ENCODE measurements at places on chromosomes 2 and 18.

DNA sequence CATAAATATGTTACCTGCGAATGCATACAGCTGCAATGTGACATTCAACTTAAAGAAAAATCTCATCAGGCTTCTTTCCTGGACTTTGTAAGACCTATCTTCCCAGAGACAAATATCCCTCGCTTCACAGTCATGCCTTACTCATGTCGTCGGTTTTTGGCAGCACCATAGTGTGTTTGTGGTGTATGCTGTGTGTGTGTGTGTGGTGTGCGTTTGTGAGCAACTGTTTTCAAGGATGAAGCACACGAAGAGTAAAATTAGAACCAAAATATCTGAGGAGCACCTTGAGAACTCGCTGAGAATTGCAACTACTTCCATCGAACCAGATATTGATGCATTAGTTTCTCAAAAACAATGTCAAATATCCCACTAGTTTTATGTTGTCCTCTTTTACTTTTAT, 56.9 kb downstream of the ASB1 start:
- no peak for DNase-seq

- no peak for DNase-seq
Observed at GRCh38 chr2:147499785-147500184, 345.0 kb upstream of the ACVR2A start.

DNA sequence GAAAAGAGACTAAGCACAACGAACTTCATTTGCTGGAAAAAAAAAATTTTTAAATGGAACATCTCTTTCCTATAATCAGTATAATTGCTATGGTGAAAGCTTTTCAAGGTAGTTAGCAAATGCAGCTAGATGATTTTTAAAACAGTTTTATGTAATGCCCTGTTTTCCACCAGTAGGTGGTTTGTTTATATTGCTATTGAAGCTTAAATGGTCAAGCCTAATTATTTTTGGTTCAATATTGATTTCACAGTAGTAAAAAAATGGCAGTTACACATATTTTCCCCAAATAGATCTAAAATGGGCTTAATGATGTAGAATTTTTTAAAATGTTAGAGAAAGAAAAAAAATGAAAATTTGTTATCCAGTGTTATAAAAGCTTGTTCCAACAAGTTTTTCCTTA, 70.2 kb downstream of the CDH19 start:
- no peak for DNase-seq

DNA sequence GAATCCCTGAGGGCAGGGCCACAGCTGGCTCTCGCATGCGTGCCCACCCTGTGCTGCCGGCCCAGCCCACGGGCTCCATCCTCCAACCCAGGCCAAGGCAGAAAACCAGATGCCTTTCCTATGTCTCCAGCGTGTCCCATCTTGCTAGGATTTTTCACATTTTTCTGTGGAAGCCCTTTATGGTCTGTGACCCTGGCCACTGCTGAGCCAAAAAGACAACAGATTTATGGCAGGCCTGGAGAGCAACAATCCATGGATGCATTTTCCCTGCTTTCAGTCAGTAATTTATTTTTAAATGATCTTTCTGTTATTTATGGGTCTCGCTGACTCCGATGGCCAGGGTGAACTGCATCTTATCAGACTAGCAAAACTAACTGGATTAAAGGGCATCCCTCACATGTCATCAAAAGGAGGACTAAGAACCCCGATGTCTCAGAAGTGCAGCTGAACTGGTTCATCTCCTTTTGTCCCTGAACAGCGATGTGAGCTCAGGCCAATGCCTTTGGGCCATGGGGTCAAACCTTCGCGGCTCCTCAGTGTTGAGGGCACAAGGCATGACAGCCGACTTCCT, 346.0 kb downstream of the CYRIA start:
- DNase-seq: no peak

DNA sequence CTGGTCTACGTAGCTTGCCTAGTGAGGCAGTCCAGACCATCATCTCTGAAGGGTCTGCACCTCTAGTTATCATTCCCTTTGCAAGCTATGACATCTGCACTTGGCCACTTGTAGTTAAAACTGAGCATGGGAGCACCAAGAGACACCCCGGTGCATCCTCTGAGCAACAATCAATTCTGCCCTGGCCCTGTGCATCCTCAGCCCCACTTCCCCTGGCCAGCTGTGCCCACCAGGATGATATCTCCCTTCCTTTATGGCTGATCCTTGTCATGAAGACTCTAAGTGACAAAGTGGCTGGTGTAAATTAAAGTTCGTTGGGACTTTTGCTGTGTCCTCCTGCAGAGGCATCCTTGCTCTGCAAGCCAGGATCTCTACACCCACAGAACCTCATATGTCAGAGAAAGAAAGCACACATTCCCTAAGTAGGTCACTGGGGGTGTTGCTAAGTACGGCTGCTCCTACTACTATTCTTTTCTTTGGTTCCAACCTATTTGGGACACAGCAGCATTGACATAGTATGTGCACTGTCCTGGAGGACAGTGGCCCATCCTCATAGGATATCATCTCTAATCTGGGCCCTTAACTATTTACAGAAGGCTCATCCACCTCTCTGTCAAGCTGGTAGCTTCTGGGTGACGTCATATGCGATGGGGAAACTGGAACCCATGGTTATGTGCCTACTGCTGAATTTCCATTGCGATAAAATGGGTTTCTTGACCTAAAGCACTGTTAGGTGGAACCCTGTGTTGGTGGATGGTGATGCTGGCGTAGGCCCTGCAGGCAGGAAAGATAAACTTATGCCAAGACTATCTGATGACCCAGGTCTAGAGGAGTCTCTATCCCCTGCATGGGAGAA, 384.3 kb upstream of the ID2 start:
- no peak for DNase-seq

DNA sequence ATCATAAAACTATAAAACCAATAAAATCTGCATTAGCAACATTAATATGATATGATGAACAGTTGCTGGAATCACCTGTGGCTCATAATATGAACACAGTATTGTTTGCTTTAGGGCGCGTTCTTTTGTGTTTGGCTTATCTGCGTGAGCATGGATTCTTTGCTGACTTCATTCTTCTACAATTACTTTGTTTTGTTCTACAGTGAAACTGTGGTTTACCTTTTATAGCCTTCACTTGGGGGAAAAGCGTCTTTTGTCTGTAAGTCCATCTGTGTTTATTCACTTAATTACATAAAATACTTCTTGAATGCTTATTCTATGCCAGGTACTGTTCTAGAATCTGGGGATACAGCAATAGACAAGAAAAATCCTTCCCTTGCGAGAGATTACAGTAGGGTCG, 74.0 kb upstream of the SEC11C start:
- no peak for DNase-seq

GRCh38 chr18:79936641-79937040, 14.8 kb downstream of the SLC66A2 start:
- no peak for DNase-seq

DNA sequence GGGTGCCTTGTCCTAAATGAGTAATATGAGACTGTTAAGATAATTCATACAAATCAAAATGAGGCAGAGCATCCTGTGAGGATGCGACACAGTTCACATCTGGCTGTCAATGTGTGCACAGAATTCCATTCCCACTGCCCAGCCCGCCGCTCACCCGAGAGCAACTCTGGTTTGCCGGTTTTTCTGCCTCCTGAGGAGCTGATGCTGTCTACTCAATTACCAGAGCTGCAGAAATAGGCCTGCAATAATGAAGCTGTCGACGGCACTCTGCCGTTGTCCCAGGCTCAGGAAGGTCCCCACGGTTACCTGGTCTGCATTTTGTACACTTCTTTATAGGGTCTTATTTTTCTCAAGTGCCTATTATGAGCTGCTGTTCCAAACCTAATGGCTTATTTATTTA, 55.7 kb upstream of the LYPD1 start:
- DNase-seq: no peak

GRCh38 chr18:75248426-75249174, 38.0 kb downstream of the TSHZ1 start:
- no peak for DNase-seq

DNA sequence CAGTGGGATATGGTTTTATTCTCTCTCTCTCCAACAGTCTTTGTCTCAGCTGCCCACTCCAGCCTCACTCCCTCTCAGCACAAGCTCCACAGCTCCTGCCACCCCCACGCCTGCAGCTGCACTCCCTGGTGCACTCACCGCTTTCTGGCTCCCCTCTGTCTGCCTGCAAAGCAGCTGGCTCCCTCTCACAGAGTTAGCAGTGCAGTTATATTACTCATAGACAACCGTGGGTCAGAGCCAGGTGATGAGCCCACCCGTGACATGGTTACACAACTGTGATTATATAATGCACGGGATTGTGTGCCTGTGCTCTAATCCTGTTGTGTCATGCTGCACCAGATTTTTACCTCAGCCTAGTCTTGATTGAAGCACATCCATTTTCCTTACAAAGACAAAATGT, 276.9 kb upstream of the CHAC2 start:
- DNase-seq: peak; percentile 27

GRCh38 chr2:2689306-2689705, 358.2 kb upstream of the MYT1L start:
- DNase-seq: no peak

- no peak for DNase-seq
Observed at GRCh38 chr18:57431467-57432080, 3.6 kb upstream of the ONECUT2 start.

DNA sequence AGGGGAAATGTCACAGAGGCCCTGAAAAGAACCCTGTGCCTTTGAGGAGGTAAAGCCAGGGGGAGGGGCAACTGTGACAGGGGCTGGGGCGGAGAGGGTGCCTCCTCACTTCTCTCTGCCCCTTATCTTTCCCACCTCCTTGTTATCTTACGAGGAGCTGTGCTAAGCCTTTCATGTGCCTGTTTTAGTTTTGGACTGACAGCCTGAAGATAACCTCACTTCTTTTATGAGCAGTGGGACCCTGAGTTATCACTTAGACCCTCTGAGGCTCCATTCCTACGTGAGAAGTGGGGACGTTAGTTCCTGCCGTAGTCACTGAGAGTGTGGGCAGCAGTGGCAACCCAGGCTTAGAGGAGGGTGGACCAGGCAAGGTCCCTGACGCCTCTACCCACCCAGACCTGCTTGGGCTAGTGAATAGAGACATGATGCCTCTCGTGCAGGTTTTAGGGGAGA, 39.5 kb upstream of the LBH start:
- DNase-seq: no peak

GRCh38 chr18:10449396-10449795, 5.0 kb upstream of the APCDD1 start:
- DNase-seq: no peak

- DNase-seq: no peak
Observed at GRCh38 chr2:170530803-170531564, 184.2 kb upstream of the SP5 start.

GRCh38 chr2:171478345-171478744, 43.9 kb upstream of the CYBRD1 start:
- DNase-seq: peak; percentile 71

- peak; percentile 71 for DNase-seq
Observed at GRCh38 chr18:59988098-59988706, 88.4 kb downstream of the PMAIP1 start.

DNA sequence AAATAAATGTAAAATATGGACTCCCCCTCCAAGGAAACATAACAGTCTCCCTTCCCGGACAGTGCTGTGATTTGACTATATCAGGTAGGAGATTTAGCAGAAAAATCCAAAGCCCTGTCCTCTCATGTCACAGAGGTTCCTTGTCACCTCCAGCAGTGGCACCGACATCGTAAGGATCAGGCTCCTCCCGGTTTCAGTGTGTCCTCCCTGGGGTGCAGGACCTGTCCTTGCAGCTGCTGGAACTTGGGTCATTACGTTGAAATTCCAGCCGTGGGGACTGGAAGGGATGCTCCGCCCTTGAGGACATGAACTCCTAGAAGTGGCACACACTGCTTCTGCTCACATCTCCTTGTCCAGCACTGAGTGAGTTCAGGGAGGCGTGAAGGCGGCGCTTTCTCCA, 101.1 kb upstream of the ODC1 start:
- DNase-seq: no peak
